Stimulated activated CD4-positive, alpha-beta T cell treated with anti-CD3 and anti-CD28 coated beads, Interleukin-15, amount 100 ng/mL, for 48 hours (primary cell): ENCODE measurements at places on chromosomes 12 and 14.

GRCh38 chr12:67355428-67356379, 86.5 kb downstream of the CAND1 start:
- DNase-seq = no peak

- no peak for DNase-seq
These were observed 9.6 kb downstream of the KCNH3 start for GRCh38 chr12:49548481-49548821.

- DNase-seq = peak; percentile 2
These were observed at the start of gene TMCC3 for GRCh38 chr12:94650143-94651056. Gene TMCC3, minus strand, starts transcription at chr12:94650557. Its CDS starts 127 bp downstream, at chr12:94650430.

- no peak for DNase-seq
These were observed 1148.4 kb downstream of the VRK1 start for GRCh38 chr14:97945631-97946030.

GRCh38 chr14:85439696-85440328, 90.1 kb upstream of the FLRT2 start:
- no peak for DNase-seq

DNA sequence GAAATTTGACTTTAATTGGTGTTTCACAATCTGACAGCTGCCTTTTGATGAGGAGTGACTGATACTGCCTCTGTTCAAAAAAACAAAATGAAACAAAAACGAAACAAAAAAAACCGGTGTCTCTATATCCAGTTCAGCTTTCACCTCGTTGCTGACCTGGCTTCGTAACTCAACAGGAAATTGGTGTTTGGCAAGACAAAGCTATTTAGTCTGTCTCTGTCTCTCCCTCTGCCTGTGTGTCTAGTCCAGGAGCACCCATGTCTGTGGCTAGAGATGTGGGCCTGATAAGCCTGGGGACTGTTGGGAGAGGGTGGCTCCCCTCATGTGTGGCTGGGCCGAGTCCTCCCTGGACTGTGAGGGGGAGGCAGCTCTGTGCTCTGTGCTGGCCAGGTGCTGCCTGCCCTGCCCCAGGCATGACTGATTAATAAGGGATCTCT, 11.3 kb downstream of the CACNA1C start:
- DNase-seq = no peak

GRCh38 chr12:76103958-76104357, 19.5 kb upstream of the NAP1L1 start:
- DNase-seq = no peak

DNA sequence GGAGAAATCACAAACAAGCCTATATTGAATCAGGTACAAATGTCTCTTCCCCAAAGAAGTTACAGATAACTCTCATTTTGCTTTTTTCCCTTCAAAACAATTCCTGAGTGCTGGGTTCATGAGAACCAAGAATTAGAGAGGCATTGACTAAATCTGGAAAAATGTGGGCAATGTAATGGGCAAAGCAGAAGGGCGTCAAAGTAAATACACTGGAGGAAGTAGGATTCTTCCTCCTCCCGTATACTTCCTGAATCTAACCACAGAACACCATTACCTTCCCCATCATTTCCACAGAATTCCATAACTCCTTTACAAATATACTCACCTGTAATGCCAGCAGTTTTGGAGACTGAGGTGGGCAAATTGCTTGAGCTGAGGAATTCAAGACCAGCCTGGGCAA, 3.0 kb upstream of the RBMS2 start:
- no peak for DNase-seq

DNA sequence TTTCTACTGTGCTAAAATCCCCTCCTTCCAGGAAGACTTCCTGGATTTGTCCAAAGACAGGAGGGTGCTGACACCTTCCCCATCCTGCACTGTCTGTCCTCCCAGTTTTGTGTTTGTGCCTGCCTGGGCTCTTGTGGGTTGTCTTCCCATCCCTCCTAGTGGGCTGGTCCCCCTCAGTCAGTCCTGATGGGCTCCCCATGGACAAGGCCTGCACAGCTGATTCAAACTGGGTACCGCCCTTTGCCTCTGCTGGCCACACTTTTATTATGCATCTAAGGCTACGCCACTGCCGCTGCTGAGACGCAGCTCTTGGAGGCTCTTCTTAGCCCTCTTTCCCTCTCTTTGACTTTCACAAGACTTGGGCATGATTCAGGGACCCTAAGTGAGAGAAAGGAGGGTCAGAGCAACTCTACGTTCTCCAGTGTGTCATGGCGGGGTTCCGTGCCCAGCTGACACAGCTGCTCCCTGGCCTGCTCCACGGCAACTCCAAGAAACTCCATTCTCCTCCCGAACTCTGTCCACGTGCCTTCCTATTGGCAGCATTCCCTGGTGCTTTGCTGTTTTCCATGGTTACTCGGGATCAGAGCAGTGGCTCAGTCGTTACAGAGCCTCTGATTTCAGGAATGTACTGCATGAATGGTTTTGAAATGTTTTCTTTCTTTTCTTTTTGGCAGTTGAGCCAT, 3.8 kb upstream of the KRT85 start:
- DNase-seq = no peak

DNA sequence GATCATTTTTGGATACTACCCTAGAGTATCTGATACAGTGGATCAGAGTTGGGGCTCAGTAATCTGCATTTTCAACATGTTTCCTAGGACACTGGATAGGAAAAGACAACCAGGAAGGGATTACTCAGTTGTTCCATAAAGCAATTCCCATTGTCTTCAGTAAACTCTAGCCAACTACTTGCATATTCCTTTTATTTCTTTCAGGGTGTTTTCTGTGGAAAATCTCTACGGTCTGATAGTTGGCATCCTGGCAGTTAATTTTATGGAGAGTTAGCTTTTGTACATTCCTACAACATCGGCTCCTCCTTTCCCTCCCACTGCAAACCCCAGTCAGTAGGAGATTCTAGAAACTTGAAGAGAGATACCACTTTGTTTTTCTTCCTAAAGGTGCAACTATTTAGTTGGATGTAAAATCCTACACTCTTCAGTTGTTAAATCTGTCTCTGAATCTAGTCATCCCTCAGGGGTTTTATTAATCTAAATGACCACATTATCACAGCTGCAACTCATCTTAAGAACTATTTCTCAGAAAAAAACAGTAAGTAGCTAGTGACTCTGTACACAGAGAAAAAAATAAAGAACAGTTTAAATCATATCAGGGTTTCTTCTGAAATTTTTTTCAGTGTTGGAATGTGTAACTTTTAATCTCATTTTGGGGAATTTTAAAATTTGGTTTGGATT, 103.9 kb downstream of the PDE3A start:
- no peak for DNase-seq

DNA sequence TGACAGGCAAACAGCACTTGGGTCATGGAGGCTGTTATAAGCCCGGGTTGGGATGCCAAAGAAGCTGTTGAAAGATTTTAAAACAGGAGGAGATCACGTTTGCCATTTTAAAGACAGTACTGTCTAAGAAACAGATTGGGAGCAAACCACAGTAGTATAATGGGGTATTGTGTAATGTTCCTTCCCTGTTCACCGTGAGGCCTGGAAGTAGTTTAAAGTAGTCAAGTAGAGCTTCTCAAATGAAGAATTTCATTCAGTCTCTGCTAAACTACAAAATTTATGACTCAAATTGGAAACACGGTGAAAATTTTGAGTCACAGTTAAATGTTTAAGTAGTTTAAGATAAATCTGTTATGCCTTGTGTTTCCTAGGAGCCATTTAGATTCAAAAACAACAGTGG, 35.8 kb downstream of the ATP2A2 start:
- DNase-seq = no peak

- DNase-seq = no peak
These were observed 438.1 kb downstream of the IPO8 start for GRCh38 chr12:30257618-30258017.

DNA sequence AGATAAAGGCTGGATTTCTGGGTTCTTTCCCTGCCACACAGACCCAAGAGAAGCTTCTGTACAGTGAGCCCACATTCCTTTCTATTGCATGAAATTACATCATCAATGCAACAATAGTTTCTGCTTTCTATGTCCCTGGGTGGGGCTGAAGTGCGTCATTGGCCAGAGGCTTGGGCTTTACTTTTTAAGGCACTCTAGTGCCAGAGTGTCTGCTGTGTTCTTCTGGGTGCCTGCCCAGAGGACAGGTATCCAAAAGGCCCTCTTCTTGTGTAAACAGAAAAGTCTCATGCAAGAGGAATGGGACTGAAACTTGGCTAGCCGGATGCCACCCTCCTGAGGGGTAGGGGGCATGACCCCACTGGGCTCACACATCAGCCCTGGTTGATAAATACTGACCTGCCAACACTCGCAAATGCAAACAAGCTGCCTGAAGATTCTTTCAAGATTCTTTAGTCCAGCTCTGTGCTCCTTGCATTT, 5.9 kb downstream of the KRT86 start:
- DNase-seq = no peak

- no peak for DNase-seq
These were observed 84.7 kb upstream of the LGR5 start for GRCh38 chr12:71354871-71355270.

GRCh38 chr14:31336646-31337045, 83.7 kb downstream of the HEATR5A start:
- no peak for DNase-seq

GRCh38 chr12:108352591-108352990, 13.5 kb upstream of the CMKLR1 start:
- no peak for DNase-seq

DNA sequence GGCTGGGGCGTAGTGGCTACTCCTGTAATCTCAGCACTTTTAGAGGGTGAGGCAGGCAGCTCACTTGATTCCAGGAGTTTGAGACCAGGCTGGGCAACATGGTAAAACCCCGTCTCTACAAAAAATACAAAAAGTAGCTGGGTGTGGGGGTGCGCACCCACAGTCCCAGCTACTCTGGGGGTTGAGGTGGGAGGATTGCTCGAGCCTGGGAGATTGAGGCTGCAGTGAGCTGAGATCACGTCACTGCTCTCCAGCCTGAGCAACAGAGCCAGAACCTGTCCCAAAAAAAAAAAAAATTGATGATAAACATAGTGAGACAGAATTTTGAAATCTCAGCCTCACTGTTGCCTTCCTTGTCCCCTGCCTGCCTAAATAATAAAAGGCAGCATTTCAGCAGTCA, 40.0 kb downstream of the PTPN11 start:
- DNase-seq = no peak

GRCh38 chr12:111006621-111007020, 86.2 kb upstream of the MYL2 start:
- no peak for DNase-seq

DNA sequence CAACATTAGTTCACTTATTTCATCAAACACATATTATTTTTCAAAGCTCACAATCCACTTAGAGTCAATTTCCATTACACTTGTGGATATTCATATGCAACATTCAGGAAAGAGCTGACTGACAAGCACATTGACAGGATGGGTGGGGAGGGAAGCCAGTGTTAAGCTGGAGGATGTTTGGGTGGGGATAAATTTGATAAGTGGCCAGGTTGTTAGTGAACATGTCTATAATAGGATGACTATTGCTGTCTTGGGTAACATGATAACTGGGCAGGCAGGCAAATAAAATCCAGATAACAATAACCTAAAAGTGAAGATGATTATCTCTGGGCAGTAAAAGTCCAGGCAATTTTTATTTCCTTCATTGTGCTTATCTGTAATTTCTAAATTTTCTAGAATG, 73.8 kb upstream of the OSBPL8 start:
- DNase-seq = no peak

DNA sequence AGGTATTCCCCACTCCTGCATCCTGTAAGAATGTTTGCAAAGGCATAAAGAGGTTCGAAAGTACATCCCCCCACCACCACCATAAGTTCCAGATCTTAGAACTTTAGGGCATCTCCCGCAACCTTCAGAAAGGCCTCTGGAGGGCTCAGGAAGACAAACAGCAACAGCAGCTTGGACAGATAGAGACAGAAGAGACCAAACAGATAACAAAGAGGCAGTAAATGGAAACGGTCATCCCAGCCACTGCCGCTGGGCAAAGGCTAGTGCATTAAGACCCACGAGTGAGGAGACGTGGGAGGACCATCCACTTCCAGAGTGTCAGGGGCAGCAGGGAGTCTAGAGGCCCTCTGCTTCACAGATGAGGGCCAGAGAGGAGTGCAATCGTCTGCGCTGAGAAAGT, 124.3 kb downstream of the CRACR2A start:
- no peak for DNase-seq

DNA sequence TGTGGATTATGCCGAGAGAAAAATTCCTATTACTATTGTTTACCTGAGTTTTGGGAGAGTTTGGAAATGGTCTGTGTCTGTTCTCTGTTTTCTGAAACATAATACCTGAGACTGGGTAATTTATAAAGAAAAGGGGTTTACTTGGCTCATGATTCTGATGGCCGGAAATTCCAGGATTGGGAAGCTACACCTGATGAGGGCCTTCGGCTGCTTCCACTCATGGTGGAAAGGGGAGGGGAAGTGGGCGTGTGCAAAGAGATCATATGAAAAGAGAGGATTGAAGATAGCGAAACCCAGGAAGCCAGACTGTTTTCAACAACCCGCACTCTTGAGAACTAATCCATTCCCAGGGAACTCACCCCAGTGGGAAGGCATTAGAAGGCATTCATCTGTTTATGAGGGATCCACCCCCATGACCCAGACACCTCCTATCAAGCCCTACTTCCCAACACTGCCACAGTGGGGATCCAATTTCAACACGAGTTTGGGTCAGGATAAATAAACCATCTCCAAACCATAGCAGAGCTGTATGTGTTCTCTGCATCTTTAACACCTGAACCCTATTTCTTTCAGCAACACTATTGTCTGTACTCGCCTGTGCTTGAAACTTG, 51.1 kb downstream of the APAF1 start:
- DNase-seq = no peak

- no peak for DNase-seq
These were observed 31.1 kb upstream of the DUSP6 start for GRCh38 chr12:89383235-89384049.

GRCh38 chr14:102500158-102500662, 9.4 kb downstream of the ANKRD9 start:
- no peak for DNase-seq

GRCh38 chr14:32726516-32726915, 212.2 kb upstream of the NPAS3 start:
- DNase-seq = no peak

- DNase-seq = peak; percentile 30
These were observed 512 bp downstream of the PDE1B start for GRCh38 chr12:54549774-54550451.

DNA sequence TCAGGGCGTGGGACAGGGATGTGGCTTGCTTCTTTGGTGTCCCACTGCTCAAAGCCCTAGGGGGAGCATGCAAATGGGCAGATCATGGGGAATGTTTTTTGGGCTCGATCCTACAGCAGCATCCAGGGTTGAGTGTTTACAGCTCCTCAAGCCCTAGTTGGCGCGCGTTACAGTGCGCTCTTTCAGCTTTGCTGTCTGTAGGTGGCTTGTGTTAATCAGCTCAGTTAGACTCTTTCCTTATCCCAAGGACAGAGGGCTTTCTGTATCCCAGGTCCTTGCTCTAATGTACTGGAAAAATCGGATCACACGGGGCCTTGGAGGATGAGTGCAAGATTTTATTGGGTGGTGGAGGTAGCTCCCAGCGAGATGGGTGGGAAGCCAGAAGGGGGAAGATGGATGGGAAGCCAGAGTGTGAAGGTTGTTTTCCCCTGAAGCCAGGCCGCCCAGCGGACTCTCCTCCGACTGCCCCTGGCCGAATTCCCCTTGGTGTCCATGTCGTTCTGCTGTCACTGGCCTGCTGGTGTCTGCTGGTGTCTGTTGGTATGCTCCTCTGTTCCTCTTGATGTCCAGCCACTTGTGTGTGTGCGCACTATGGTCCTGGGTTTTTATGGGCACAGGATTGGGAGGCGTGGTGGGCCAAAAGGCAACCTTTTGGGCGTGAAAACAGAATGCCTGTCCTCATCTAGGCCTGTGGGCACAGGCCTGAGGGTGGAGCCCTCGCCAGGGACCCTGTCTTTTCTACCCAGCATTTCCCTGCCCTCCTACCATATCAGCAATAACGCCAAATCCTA, 10.7 kb upstream of the TXNRD1 start:
- DNase-seq = no peak
